ENCODE measurements at places on chromosomes 3 and 15.
A peak's percentile ranks its signal among the peaks of the same experiment; 100 is the strongest.

- DNase-seq = no peak
Measured at GRCh38 chr3:55690726-55691125, 203.6 kb upstream of the WNT5A start.

DNA sequence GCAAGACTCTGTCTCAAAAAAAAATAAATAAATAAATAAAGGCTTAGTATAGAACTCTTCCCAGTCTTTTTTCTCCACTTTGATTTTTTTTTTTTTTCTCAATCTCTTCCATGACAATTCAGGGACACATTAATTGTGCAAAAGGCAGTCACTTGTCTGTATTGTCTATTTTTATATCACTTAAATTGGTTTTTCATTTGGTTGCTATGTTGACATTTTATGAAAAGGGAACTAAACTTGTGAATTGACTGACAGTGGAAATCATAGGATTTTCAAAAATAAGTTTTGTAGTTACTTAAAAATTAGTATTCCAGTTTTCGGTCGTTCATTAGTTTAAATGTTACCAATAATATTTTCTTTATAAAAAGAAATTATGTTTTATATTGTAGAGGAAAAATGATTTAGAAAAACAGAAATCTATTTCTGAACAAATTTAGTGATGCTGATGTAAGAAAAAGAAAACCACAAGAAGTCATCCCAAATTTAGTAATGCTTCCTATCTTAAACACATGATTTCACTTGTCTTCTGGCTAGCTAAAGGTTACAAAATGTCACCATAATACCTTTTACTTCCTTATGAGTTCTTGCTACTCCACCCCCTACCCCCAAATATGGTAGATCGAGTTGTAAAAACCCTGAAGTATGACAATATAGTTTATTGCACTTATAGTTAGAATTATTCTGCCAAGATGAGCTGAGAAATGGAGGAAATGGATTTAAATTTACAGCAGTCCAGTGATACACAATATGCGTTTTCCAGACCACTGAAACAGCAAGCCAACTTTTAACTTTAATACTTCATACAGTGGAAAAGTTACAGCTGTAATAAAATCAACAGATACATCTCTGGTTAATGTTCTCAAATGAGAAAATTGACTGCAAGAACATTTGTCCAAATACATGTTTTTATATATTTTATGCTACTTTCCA, 37.0 kb downstream of the PPARG start:
- no peak for DNase-seq

DNA sequence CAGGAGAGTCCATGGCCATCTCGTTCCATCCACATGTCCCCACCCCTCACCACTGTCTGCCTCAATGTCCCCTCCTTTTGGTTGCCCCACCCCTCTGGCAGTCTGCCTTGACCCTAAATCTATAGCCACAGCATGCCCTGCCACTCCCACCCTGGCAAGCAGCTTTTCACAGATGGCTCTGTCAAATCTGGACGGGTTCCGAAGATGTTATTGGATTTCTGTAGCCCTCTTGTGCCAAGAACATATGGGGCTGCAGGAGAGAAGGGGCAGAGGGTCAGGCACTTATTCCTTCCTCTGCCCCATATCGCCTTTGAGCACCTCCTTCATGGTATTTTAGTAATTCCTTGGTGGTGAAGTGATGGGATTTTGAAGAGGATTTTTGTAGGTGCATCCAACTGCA, 57.1 kb downstream of the EPHB1 start:
- no peak for DNase-seq

- no peak for DNase-seq
Measured at GRCh38 chr3:16533928-16534574, 20.6 kb upstream of the RFTN1 start.

- DNase-seq = no peak
Measured at GRCh38 chr3:27074914-27075313, 294.3 kb downstream of the NEK10 start.

DNA sequence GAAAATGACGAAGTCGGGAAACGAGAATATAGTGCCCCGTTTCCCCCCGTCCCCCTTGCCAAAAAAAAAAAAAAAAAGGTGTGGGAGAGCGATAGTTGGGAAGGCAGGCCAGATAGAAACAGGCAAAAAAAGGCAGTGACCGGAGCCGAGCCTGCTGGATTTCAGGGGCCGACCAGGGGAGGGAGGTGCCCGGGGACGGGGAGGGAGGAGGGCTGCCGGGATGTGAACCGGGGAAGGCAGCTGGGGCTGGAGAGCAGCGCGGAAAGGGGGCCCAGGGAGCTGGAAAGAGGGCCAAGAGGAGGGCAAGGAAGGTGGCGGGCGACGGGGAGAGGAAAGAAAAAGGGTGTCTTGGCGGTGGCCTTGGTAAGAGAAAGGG, 837 bp downstream of the LRRN1 start:
- peak; percentile 17 for DNase-seq

GRCh38 chr3:178001670-178002101, 534.5 kb upstream of the KCNMB2 start:
- no peak for DNase-seq

DNA sequence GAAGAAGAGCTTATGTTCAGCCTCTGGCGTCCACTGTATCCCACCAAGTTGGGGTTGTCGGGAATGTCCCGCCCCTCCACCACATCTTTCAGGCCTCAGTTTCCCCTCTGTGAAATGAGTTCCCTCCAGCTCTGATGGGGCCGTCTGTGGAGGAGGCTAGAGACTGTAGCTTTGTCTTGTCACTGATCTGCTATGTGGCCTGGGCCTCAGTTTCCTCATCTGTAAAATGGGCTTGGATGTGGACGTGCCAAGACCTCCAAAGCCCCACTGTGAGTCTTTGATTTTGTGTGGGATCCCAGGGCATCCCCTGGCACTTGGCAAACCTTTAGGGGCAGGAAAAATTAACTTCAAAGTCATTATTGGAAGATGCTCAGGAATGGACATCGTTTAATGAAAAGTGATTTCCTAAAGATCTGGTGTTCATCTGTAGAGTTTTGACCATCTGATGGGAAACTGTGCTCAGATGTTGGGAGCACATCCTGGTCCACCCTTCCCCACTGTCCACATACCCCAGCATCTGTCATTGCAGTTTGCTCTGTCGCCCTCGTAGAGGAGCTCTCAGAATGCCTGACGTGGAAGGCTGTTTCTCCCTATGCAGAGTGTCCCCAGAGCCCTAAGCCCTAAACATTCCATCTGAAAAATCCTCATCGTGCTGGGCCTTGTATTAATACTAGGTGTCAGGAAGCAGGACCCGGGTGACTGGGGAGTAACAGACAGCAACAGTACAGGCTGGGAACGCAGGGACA, 28.5 kb downstream of the SLC6A6 start:
- DNase-seq = no peak

GRCh38 chr3:5464649-5465048, 277.1 kb downstream of the EDEM1 start:
- DNase-seq = no peak

- DNase-seq = no peak
Measured at GRCh38 chr3:152870027-152870426, 35.1 kb downstream of the P2RY1 start.

GRCh38 chr3:114133947-114134346, 44.9 kb downstream of the DRD3 start:
- no peak for DNase-seq

DNA sequence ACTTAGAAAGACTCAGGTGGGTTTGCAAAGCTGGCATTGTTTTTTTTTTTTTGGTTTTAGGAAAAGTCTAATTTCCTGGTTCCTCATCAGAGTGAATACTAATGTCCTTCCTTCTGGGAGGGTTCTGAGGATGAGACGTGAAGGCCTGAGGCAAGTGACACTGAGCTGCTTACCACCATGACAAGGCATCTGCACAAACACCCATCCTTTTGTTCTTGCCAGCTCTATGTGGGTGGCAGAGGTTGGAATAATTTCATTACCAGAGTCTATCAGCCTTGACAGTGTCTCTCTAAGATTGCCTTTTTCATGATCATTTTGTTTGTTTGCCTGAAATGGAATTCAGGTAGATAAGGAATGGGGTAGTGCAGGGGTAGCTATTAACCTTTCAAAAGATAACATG, 17.1 kb downstream of the RTP4 start:
- no peak for DNase-seq

DNA sequence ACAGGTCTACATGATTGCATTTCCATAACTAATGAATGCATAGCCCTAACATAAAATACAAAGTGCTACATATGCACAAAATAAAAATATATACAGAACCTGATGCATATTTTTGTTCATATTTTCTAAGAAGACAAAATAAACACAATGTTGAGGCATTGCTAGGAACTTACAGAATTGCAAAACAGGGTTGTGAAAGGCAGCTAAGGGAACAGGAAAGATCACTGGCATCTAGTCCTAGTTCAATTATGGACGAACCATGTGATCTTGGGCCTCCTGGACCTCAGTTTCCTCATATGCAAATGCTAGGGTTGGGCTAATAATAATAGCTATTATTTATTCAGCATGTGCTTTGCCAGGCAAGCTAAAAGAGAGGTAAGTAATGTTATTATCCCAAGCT, 15.5 kb upstream of the NCEH1 start:
- DNase-seq = no peak

- peak; percentile 19 for DNase-seq
Measured at GRCh38 chr3:48694610-48695392, 9.1 kb upstream of the NCKIPSD start.

DNA sequence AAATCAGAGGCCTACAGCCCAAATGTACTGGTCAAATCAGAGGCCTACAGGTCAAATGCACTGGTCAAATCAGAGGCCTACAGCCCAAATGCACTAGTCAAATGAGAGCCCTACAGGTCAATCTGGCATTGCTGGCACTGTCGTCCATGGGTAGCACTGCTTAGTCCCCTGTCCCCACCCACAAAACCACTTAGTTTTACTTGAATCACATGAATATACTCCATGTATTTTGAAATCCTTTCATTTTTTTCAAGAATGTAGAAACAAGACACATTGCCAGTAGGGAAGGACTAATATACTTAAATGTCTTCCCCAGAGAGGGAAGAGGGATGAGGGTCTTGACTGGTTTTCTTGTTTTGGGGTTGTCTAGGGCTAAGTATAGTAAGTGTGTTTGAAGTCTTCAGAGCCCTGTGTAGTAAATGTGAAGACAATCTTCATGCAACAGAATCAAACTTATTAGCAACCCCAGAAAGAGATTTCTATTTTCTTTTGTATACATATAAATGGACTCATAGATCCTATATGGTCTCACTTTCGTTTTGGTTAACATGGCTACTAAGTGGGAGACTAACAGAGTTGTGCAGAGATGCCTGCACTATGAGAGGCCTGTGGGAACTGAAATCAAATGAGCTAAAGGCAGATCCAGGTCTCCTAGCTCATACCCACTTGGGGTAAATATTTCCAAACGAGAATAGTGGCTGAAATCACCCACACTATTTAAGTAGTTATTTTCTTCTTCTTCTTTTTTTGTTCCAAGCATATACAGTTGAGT, 38.3 kb upstream of the DCUN1D1 start:
- no peak for DNase-seq

DNA sequence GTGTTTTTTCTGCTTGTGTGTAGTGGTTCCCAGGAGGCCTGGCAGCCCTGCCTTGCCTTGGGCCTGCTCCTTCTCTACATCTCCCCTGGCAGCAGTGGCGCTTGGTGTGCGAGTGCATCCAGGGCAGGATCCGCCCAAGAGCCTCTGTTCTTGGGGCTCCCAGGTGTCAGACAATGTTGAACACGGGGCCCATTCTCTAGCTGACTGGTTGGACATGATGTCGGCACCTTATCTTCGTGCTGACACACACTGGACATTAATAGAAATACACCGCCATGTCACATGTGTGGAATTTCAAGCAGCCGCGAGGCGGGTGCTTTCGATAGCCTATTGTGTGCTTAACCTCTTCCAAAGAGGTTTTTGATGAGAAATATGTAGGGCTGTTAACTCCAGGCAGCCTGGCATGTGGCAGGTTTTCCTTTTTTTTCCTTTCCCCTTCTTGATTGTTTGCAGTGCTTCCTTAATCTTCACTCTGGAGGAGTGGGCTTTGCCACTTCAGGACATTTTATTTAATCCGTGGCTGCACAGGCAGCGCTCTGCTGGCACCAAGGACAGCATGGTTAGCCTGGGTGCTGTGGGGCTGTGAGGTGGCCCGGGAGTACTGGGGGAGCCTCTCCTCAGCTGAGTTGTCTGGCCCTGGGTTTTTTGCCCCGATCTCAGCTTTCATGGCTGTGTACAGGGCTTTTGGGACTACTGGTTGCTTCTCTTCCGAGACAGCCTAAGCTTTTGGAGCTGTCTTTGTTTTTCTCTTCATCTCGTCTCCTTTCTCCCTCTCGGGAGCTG, 42.5 kb downstream of the CHCHD6 start:
- DNase-seq = no peak

DNA sequence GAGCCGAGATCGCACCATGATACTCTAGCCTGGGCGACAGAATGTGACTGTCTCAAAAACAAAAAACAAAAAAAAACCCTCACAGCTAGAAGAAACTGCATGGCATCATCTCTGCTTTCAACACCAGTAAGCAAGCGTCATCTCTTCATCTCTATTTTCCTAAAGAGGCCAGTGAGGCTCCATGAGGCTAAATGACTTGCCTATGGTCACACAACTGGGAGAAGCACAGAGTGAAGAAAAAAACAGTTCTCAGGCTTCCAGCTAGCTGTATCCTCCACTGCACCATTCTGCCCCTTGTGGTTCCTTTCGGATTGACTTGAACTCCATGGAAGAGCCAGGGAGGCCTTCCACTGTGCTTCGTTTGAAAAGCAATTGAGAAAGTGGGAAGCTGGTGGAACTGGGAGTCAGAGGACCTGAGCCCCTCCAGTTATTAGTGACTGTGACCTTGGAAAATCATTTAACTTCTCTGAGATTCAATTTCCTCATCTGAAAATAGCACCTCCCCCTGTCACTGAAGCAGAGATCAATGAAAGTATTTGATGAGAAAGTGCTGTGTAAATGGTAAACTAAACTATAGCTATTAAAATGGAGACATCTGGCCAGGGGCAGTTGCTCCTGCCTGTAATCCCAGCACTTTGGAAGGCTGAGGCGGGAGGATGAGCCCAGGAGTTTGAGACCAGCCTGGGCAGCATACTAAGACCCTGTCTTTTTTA, 32.1 kb upstream of the DENND4A start:
- DNase-seq = peak; percentile 11

DNA sequence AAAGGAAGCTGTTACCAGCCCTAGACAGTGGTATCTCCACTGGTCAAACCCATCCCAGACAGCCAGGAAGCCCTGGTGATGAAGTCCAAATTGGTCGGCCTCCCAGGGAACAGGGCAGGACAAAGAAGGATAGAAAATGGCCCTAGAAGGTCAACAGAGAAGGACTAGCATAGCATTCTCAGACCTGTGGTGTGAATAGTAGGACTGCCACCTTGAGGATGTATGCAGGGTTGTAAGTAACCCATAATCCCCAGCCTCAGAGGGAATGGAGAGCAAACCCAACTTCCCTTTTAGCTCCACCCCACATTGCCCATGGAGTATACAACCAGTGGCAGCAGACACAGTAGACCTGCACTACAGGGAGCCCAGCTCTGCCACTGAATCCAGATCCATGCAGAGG, 68.6 kb upstream of the EIF1B start:
- no peak for DNase-seq

- DNase-seq = no peak
Measured at GRCh38 chr3:125319765-125320164, 55.4 kb downstream of the ZNF148 start.

GRCh38 chr15:20356444-20356910, 185.1 kb downstream of the GOLGA6L6 start:
- DNase-seq = no peak

Data from substantia nigra (tissue), 51 donors.